GM23338 (cell line): ENCODE measurements at places on chromosomes 1 and 21. TPM values are rescaled to one million over a fixed set of nuclear protein-coding genes. Genes with fewer than 3 reads are reported as not detected.

Gene HUNK
- polyA plus RNA-seq: 1.6 and 2.9 TPM in 2 replicates

Gene C1orf116
- polyA plus RNA-seq: 2.2 and 2.3 TPM in 2 replicates

Gene PDC
- not detected in 2 replicates for polyA plus RNA-seq

Gene HHIPL2
- polyA plus RNA-seq: not detected in 2 replicates

Gene AMY1A
- not detected in 2 replicates for polyA plus RNA-seq

Gene RHBDL2
- polyA plus RNA-seq: 0.70 and 1.2 TPM in 2 replicates

Gene UTS2
- polyA plus RNA-seq: not detected in 2 replicates

Gene CD101
- 0.35 and 1.3 TPM in 2 replicates for polyA plus RNA-seq

Gene PLEKHN1
- polyA plus RNA-seq: 0.94 and 1.4 TPM in 2 replicates

Gene SLC2A5
- polyA plus RNA-seq: not detected in 2 replicates

Gene OR2AK2
- not detected in 2 replicates for polyA plus RNA-seq

Gene KCNN3
- 3.0 and 3.1 TPM in 2 replicates for polyA plus RNA-seq

Gene TPR
- polyA plus RNA-seq: 164 and 220 TPM in 2 replicates

Gene NPPA
- polyA plus RNA-seq: 0.29 TPM in 1 of 2 replicates, not detected in the other

Gene TPTE
- polyA plus RNA-seq: not detected in 2 replicates

Gene SELENBP1
- 10.7 and 12.3 TPM in 2 replicates for polyA plus RNA-seq

Gene BARHL2
- not detected in 2 replicates for polyA plus RNA-seq

Gene XCL2
- not detected in 2 replicates for polyA plus RNA-seq
